ENCODE measurements at places on chromosomes 2 and 18. TPM values are rescaled to one million over a fixed set of nuclear protein-coding genes. Genes with fewer than 3 reads are reported as not detected.

The SMARCAL1 gene
- total RNA-seq, result 17.0 TPM

The LYG1 gene
- total RNA-seq, result not detected

The CDH19 gene
- not detected for total RNA-seq

The SERPINB5 gene
- not detected for total RNA-seq

The ASXL3 gene
- total RNA-seq, result 0.57 TPM

The PIK3C3 gene
- 59.2 TPM for total RNA-seq

The RNF152 gene
- total RNA-seq, result 123 TPM

The PSD4 gene
- total RNA-seq, result 0.65 TPM

The TYMS gene
- 15.0 TPM for total RNA-seq

The PSTPIP2 gene
- total RNA-seq, result 5.3 TPM

The CNGA3 gene
- total RNA-seq, result not detected

The TRIB2 gene
- total RNA-seq, result 32.2 TPM

The C2orf78 gene
- not detected for total RNA-seq
